ENCODE measurements at places on chromosomes 12 and 14.

DNA sequence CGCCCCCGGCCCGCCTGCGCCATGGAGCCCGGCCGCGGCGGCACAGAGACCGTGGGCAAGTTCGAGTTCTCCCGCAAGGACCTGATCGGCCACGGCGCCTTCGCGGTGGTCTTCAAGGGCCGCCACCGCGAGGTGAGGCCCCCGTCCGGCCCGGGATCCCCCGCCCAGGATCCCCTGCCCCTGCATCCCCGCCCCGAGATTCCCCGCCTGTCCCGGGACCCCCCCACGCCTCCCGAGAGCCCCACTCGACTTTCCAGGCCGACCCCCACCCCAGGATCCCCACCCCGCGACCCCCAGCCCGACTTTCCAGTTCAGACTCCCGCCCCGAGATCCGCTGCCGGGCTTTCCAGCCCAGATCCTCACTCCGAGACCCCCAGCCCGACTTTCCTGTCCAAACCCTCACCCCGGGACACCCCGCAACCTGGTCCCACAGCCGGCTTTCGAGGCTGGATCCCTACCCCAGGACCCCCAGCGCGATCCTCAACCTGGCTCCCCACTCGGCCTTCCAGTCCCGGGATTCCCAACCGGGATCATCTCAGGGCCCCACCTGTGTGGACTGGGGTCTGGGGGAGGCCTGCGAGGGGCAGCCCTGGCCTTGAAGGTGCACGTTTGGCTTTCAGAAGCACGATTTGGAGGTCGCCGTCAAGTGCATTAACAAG lies 688 bp downstream of the ULK1 start:
- no peak for DNase-seq

DNA sequence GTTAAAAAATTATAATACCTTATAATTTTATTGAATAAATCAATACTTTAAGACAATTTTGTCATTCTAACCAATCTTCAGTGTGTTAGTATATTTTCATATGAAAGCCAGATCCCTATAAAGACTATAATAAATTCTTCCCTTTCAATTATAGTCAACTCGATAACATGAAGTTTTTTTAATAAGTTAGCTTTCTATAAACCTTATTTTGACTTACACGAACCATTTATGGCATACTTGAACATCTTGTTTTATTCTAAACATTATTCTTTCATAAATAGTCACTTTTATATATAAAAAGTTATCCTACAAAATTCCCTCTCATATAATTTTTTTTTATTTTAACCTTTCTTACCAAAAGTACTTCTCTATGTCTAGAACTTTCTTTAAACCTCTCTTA lies 1002.3 kb downstream of the TMEM121 start:
- no peak for DNase-seq

DNA sequence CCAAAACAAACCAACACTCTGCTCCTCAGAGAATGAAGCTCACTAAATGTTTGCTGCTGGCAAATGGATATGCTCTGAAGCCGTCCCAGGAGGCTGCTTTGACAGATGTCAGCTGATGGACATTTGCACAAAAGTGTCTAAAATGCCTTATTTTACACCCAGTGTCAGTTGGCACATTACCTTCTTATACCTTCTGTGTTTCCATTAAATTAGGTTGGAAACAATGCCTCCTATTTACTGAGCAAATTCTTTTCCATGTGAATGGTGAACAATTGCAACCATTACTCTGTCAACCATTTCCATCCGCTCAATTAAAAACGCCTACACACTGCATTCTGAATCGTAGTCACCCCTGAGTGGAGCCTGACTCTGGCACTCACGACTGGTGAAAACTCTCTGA lies 1679.9 kb upstream of the FLRT2 start:
- no peak for DNase-seq

- DNase-seq = no peak
These were observed 210.6 kb upstream of the HMGA2 start for GRCh38 chr12:65613692-65614091.

GRCh38 chr14:41549821-41550607 lies 56.7 kb upstream of the LRFN5 start:
- DNase-seq = no peak

DNA sequence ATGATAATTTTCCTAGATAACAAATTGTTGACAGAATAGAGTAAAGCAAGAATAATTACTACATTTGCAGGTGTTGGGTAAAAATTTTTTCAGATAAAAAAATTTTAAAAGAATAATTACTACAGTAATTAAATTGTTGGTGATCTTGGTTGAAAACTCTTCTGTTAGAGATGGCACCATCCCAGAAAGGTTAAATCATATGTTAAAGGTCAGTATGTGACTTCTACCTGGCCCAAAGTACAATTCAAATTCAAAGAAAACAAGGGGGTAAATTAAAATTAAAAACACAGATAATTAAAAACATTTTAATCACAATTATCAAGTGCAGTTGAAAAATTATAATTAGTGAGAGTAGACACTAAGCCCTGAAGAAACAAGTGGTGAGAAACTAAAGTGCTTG lies 18.1 kb upstream of the PIK3C2G start:
- DNase-seq = no peak

- peak; percentile 60 for DNase-seq
These were observed at the start of gene ACIN1 for GRCh38 chr14:23094666-23095195. Gene ACIN1 (minus strand): TSS chr14:23095136. CDS start chr14:23095112, 24 bp downstream.

DNA sequence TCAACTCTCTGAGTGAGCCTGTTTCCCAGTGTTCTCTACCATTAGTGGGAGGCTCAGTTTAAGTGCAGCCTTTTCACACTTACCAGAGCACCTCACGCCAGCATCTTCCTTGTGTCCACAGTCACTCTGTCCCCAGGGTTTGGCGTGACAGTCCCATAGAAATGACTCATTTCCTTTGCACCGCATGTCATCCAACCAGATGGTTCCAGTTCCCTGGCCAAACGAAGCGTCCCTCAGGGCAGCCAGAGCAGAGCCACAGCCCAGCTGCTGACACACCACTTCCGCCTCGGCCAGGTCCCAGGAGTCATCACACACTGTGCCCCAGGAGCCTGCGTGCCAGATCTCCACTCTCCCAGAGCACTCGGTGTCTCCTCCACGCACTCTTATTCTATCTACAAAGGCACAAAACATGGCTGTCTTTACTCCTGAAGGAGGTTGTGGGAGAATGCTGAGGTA lies 65.4 kb downstream of the ACSM4 start:
- DNase-seq = no peak

DNA sequence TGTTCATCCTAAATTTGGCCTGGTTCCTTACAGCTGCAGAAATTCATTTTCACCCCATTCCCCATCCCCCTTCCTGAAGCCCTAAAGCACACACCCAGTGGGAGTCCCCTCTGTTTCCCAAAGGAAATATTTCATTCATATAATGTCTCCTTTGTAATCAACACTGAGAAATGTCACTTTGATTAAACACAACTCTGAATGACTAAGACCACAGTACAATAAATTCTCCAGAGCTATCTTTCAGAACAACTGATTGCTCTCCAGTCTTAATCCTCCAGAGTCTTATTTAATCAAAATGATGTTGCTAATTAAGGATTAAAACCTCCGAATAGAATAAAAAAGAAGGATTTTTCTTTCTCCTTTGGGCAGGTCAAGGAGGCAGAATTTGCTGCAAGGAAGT lies 6.4 kb downstream of the SLC15A5 start:
- DNase-seq = no peak

- DNase-seq = no peak
These were observed 52.4 kb downstream of the MON2 start for GRCh38 chr12:62519043-62519442.

DNA sequence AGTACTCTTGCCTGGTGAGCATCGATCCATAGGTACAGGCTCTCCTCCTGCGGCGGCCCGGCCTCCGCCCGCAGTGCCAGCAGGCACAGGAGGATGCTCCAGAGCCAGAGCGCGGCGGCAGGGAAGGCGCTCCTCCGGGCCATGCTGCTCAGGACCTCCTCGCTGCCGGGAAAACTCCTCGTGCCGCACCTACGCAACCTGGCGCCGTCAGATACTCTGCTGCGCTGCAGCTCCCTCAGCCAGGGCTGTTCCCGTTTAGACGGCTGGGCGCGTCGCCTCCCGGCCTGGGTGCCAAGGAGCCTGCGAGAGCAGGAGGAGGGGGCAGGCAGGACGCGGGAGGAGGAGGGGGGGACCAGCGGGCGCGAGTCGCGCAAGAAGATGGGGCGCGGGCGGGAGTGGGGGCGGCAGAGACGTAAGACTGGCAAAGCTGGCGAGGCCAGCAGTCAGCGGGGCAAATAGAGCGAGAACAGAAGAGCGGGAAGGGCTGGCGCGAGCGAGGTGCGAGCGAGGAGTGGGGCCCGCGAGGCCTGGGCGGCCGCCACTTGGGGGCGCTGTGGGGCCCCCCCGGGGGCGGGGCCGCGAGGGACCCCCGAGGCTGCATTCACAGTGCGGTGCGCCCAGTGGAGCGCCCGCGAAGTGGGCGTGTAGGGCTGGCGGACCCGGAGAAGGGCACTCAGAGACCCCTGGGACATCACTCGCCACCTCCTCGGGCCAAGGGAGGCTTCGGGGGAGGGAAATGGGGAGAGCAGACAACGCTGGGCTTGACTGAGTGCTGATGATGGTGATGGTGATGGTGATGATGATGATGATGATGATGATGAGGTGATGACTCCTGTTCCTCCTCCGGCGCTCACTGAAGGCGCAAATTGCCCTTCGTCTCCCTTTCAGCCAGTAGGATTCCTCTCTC lies at the start of gene WIF1:
Gene WIF1, minus strand, starts transcription at position 257 of the 907 bp plus-strand sequence. Its CDS starts 114 bp downstream, at position 143.
- DNase-seq = no peak

DNA sequence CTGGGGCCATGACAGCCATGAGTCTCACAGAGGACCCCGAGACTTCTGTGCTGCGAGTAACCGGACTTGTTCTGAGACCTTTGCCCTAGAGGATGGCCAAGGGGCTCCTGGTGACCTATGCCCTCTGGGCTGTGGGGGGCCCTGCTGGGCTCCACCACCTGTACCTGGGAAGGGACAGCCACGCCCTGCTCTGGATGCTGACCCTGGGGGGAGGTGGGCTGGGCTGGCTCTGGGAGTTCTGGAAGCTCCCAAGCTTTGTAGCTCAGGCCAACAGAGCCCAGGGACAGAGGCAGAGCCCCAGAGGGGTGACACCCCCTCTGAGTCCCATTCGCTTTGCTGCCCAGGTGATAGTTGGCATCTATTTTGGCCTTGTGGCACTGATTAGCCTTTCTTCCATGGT lies 2.1 kb downstream of the DNAJC22 start:
- DNase-seq = no peak

GRCh38 chr14:61438860-61439765 lies 117.7 kb downstream of the PRKCH start:
- no peak for DNase-seq

- DNase-seq = no peak
These were observed 1.1 kb upstream of the GMFB start for GRCh38 chr14:54489731-54490444.

DNA sequence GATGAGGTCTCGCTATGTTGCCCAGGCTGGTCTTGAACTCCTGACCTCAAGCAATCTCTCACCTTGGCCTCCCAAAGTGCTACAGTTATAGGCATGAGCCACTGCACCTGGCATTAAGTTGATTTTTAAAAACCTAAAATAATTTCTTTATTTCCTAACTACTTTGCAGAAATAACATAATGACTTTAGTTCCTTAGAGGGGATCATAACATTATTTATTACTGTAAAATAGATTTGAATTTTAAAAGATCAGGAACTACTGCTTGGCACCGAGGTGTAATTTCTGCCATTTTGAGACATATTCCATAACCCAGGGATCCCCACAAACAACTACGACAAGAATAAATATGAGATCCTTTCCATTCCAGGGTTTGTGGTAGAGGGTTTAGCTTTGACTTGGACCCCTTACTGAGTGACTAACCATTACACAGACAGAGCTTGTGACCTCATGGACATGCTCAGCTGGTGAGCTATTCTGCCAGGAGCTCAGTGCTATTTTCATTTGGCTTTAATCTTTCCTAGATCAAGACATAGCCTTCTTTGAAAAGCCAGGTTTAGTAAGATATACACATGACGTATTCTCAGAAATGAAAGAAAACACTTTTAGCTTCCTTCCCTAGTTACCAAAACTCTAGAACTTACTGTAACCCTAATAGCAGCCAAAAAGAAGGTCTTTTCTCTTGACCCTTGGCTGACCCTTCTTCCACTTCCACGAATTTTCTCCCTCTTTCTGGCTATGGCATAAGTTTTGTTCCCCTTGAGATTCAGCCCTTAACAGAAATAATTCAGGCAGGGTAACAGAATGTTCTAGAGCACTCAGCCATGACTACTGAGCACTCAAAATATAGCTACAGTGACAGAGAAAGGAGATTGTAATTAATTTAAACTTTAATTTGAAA lies 75.1 kb upstream of the NUDT4 start:
- DNase-seq = no peak

GRCh38 chr12:5176036-5176435 lies 132.4 kb downstream of the KCNA5 start:
- DNase-seq = no peak

- peak; percentile 16 for DNase-seq
These were observed 125.0 kb upstream of the CCND2 start for GRCh38 chr12:4148418-4149056.

DNA sequence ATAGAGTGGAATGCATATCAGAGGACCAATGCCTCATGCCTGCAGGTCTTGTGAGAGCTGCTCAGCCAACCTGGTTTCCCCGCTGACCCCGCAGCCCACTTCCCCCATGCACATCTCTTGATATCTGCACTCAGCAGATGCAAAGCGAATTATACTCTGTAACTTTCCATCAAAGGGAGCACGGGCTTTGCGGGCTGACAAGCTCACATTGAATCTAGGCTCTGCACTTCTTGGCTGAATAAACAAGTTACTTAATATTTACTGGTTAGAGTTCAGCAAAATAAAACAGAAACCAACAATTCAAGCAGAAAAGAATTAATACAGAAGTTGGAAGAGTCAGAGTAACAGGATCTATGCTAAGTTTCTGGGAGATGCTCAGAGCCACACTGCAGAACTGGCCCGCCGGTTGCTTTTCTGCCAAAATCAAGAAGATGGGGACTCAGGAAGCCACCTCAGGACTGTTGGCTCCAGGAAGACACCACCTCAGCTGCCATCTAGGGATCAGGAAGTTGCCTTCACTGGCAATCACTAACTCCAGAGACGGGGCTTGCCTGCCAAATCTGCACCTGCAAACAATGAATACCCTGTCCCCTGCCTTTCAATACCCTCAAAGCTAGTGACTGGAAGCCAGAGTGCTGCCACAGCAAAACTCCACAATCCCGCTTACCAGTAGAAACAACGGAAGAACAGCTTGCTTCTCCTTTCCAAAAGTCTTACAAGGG lies 46.5 kb downstream of the NR1H4 start:
- no peak for DNase-seq

DNA sequence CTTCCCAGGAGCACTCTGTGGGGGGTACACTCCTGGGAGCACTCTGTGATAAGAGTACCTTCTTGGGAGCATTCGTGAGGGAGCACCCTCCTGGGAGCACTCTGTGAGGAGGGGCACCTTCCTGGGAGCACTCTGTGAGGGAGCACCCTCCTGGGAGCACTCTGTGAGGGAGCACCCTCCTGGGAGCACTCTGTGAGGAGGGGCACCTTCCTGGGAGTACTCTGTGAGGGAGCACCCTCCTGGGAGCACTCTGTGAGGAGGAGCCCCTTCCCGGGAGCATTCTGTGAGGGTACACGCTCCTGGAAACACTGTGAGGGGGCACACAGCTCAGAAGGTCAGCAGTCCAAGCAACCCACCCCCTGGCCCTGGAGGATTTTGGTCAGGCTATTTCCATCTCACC lies 22.6 kb downstream of the LRCOL1 start:
- no peak for DNase-seq

All from CD4-positive, alpha-beta T cell (primary cell).